Natural killer cell (primary cell): ENCODE measurements at places on chromosomes 12 and 14.

GRCh38 chr12:132583411-132583710 lies 27.0 kb downstream of the LRCOL1 start:
- no peak for DNase-seq

DNA sequence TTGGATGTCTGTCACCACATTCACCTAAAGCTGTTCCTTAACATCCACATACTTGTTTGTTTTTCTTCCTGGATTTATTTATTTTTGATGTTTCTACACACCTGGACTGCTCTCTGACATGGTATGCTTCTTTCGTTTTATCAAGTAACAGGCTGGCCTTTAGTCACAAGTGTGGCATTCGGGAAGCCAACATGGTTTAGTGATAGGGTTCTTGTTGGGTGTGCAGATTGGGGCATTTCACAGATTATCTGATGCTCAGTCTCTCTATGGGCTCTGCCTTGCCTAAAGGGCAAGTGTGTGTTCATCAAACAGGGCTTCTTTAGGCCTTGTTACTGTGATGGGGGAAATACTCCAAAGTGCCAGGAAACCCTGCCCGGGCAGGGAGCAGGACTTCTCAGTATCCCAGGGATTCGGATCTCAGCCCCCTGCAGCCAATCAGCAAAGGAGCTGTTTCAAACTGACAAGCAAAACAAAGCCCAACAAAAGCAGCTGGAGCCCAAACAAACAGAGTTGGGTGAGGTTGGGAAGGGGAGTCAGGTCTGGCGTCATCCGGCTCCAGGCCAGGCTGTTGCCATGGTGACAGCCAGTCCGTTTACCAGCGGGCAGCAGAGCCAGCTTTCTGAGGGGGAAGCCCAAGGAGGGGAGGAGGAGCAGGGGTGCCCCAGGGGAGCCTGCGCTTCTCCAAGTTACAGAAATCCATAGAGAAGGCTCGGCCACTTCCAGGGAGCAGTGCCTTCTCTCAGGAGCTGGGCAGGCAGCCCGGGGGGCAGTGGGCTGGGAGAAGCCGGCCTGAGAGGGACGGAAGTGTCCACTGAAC lies 31.9 kb downstream of the FOS start:
- DNase-seq: no peak

DNA sequence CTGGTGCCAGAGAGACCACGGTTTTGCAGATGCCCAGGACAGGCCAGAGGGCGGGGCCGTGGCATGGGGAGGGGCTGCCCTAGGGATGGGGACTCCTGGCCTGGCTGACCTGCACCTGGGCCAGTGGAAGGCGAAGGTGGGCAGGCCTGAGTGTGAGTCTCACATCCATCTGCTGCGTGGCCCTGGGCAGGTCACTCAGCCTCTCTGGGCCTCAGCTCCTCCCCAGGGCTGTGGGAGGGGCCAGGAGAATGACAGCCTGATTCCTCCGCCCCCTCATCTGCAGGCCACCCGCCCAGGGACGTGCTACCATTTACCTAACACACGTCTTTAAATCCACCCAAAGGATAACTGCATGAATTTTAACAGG lies 90.9 kb downstream of the GALNT9 start:
- no peak for DNase-seq

DNA sequence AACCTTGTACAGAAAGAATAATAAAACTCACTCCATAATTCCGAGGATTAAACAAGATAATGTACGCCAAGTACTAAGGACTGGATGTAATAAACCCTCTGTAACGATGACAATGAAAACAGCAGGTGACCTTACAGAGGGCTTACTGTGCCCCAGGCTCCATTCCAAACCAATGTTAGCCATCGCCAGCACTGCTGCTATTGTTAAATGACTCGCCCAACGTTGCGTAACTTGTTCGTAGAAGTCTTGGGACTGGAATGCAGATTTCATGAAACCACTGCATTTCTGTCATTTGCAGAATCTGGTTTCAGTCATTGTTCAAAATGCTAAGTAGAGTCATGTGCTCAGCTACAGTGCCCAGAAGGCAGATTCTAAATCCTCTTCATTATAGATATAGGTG lies 728 bp upstream of the STON2 start:
- no peak for DNase-seq
